ENCODE measurements at places on chromosomes 12 and 14. TPM values are rescaled to one million over a fixed set of nuclear protein-coding genes. Genes with fewer than 3 reads are reported as not detected.
A peak's percentile ranks its signal among the peaks of the same experiment; 100 is the strongest.

ZC2HC1C gene
- total RNA-seq, result 1.0 TPM

NEDD8 gene
- total RNA-seq, result 257 TPM

GRCh38 chr12:48071808-48072207, 34.1 kb downstream of the SENP1 start:
- DNase-seq, result no peak

DNA sequence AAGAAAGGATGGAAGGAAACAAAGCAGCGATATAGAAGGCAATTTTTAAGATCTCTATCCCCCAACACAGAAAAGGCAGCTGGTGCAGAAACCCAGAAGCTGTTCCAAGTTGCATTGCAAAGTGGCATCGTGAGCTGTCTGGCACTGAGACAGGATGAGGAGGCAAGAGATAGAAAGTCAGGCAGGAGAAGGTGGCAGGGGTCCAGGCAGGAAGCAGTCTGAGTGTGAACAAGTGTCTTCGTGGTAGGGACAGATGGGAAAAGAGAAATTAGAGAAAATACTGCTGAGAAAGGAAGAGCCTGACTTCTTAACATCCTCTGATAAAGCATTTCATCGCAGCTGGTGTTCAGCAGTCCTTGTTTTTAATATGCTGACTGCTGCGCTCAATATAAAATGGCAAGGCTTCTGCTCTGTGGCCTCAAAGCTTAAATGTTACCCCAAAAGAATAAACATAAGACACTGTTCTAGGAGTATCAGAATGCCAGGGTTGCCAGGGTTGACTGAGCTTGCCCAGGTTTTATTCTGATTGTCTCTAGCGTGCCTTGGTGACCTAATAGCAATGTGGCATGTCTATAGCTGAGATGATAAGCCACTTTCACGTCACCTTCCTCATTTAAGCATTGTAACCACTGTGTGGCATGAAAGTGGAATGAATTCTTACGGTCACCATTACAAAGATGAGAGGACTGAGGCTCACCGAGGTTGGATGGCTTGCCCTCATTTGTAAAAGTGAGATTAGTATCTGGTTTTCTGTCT, 397.6 kb downstream of the NUAK1 start:
- peak; percentile 49 for DNase-seq

GRCh38 chr12:125249066-125249824, 184.0 kb downstream of the AACS start:
- DNase-seq, result no peak

GRCh38 chr12:30753233-30753632, 1.5 kb downstream of the CAPRIN2 start:
- peak; percentile 79 for DNase-seq

TAS2R19 gene
- 5.2 TPM for total RNA-seq

DNA sequence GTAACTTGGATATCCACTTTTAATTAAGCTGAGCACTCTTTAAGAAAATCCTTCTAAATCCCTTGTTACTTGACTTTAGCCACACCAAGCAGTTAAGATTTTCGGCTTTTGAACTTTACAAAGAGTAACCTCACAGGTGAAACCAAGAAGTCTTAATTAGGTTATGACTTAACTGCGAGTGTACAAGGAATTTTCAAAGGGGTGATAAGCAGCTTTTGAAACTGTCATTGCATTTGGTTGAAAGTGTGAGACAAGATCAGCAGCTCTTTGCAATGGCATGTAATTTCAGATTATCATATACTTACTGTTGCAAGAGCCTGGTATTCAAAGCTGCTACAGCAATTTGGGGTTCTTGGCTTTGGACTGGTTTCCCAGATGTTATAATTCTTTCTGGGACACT, 137.5 kb downstream of the TMEM117 start:
- DNase-seq, result no peak

GRCh38 chr14:104464907-104465306, 114.7 kb upstream of the C14orf180 start:
- DNase-seq, result no peak

OSBPL8 gene
- 79.5 TPM for total RNA-seq

DNA sequence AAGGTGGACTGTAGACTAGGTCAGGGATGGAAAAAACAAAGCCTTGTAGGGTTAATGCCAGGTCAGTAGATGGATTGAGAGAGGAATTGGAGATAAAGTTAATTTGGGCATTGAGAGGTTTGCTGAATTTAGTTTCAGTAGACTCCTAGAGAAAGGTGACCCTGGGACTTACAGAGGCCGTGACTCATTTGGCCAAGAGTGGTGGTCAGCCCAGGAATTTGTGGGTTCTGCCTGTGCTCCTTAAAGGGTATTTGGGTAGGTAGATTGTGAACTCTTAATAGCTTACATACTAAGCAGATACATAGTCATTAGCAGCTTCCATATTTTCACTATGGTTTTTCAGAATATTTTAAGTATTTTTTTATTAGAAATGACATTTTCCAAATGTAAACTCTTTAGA, 21.8 kb downstream of the PLEKHA5 start:
- DNase-seq, result no peak

DNA sequence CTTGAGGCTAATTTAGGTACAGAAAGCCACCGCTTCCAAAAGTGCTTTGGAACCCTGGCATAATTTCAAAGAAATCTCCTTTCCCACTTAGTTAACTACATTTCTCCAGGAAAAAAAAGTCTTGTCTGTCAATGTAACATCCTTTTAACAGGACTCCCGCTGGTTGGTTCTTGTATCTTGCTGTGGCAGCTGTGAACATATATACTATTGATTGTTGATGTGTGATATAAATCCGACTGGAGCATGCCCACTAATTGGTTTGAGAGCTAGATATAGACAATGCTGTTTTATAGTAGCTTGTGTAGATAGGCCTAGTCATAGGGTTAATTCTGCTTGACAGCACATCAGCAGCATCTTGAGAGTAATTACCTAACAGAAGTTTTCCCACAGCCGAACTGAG, 89.6 kb downstream of the MSRB3 start:
- peak; percentile 46 for DNase-seq

DNA sequence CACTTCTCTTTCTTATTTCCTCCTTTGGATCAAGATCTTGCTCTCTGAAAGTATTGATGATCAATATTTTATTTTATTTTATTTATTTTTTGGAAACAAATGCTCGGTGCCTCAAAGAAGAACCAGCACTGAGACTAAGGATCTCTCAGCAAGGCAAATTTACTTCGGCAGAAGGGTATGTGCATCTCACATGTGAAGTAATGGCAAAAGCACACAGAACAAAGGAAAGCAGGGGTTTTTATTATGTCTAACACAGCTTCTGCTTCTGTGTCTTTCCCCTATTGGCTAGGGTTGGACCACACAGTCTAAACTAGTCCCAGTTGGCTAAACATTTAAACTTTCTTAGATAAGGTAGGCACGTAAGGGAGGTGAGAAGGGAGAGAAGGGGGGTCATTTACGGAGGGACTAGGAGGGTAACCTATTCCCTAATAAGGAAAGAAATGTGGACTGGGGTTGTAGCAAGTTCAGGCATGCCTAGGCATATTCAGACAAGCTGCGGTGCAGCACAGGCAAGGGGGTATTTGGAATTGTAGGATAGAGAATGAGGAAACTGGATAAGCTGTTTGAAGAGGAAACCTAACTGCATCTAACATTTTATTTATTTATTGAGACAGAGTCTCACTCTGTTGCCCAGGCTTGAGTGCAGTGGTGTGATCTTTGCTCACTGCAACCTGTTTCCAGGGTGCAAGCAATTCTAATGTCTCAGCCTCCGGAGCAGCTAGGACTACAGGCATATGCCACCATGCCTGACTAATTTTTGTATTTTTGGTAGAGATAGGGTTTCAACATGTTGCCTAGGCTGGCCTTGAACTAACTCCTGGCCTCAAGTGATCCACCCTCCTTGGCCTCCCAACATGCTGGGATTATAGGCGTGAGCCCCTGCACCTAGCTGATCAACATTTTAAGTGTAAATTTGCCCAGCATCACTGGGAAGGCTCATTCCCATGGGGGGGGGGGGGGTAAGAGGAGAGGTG, 90.0 kb upstream of the EIF5 start:
- no peak for DNase-seq

GRCh38 chr14:70904373-70904772, 2.9 kb upstream of the PCNX1 start:
- DNase-seq, result peak; percentile 85

GRCh38 chr12:129665414-129665813, 238.4 kb downstream of the TMEM132D start:
- DNase-seq, result no peak

GRCh38 chr12:76266797-76267196, 81.4 kb downstream of the BBS10 start:
- DNase-seq, result peak; percentile 22

MYBPC1 gene
- total RNA-seq, result 0.09 TPM

DNA sequence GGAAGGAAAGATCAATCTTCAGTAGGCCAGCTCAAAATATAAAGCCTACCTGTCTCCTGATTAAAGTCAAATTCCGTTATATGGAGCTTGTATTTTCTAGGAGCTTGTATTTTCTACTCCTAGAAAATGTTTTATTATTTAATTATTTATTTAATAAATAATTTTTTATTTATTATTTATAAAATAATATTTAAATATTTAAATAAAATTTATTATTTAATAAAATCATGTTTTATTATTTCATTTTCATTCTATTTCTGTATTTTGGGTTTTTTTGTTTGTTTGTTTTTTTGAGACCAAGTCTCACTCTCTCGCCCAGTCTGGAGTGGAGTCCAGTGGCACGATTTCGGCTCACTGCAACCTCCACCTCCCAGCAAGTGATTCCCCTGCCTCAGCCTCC, 9.7 kb downstream of the OR6C75 start:
- DNase-seq, result no peak

- peak; percentile 78 for DNase-seq
Observed at GRCh38 chr14:64444984-64445845, 20.1 kb upstream of the AKAP5 start.

DNA sequence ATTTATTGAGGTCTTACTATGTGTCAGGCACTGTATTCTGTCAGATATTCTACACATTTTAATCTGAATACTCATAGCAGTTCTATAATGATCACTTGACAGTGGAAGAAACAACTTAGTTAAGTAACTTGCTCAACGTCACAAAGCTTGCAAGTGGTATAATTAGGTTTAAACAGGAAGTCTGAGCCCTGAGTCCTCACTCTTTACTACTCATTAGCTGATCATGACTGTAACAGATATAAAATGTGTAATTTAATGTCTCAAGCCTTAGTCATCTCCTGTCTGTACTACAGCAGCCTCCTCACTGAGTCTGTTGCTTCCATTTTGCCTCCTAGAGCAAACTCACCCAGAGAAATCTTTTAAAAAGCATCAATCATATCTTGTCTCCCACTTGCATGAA, 38.9 kb downstream of the PPP4R4 start:
- DNase-seq, result peak; percentile 71

- DNase-seq, result no peak
Observed at GRCh38 chr12:11834104-11834812, 184.8 kb downstream of the ETV6 start.

SRGAP1 gene
- total RNA-seq, result 9.7 TPM

KRT78 gene
- not detected for total RNA-seq

RNASE3 gene
- not detected for total RNA-seq

SLC39A2 gene
- total RNA-seq, result not detected

- peak; percentile 43 for DNase-seq
Observed at GRCh38 chr14:95156161-95157047, 925 bp downstream of the DICER1 start.

DNA sequence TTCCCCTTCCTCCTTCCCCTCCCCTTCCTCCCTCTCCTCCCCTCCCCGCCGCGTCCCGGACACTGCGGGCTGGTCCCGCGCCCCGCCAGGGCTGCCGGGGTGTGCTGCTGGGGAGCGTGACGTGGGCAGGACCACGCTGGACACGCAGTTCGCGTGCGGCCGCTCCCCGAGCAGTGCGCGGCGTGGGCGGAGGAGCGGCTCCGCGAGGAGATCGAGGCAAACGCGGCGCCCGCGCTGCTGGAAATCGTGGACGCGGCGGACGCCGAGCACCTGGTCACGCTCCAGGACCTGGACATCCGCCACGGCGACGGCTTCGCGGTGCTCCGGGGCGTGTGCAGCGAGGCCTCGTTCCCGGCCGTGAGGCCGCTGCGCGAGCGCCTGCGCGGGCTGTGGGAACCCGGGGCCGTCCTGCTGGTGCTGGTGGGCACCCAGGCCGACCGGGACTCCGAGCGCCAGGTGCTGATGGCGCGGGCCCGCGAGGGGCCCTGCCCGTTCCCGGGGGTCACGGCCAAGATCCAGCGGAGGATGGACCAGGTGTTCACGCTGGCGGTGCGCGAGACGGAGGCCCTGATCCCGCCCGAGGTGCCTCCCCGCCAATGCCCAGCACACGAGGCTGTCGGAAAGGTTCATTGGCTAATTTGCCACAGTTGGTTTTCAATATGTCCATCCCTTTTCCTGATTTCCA, 84.3 kb downstream of the TNFAIP2 start:
- no peak for DNase-seq

DNA sequence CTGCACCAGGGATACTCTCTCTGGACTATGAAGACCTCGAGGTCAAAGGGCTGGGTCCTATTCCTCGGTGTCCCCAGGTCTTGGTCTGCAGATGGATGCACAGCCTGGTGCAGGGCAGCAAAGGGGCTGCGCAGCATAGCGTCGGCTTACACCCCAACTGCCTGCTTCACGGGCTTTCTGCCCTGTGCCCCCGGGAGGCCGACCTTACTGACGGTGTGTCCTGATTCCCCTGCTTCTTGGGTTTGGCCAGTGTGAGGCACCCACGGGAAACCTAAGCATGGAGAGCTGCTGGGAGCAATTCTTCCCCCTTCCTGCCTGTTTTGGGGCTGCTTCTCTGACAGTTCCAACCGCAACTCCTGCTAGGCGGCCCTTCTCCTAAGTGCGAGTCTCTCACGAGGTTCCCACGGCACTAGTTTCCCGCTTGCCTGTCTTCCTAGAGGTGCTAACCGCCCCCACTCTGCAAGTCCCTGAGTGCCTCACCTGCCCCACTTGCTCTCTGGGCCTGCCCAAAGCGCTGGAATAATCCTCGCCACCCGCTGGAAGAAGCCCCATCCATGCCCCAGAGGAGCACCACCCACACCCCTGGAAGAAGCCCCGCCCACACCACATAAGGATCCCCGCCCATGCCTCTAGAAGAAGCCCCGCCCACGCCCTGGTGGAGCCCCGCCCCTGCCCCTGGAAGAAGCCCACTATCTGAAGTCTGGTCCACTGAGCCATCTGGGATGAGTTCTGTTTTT, 54.0 kb downstream of the PRIMA1 start:
- DNase-seq, result peak; percentile 30

- DNase-seq, result peak; percentile 57
Observed at GRCh38 chr12:52615208-52615868, 3.0 kb downstream of the KRT73 start.

DNA sequence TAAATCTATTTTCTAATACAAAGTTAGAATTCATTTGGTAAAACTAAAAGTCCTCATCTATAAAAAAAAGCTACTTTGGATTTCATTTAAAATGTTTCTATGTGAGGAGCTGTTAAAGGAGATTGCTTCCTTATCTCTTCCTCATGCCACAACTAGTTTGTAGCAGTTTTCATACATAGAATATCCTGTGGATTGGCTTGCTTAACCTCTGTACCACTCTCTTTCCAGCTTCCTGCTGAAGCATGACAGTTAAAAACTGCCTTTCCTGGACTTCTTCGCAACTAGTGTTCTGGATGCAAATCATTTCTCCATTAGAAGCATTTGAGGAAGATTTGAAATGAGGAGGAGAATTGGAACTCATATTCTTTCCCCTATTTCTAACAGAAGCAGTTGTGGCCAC, 49.6 kb downstream of the ST8SIA1 start:
- no peak for DNase-seq

ABCC9 gene
- total RNA-seq, result 0.04 TPM

All from A673 (cell line).